ENCODE measurements at places on chromosomes 4 and X.

- peak; percentile 81 for DNase-seq
These were observed 191.2 kb downstream of the RRAGB start for GRCh38 chrX:55908661-55909212.

DNA sequence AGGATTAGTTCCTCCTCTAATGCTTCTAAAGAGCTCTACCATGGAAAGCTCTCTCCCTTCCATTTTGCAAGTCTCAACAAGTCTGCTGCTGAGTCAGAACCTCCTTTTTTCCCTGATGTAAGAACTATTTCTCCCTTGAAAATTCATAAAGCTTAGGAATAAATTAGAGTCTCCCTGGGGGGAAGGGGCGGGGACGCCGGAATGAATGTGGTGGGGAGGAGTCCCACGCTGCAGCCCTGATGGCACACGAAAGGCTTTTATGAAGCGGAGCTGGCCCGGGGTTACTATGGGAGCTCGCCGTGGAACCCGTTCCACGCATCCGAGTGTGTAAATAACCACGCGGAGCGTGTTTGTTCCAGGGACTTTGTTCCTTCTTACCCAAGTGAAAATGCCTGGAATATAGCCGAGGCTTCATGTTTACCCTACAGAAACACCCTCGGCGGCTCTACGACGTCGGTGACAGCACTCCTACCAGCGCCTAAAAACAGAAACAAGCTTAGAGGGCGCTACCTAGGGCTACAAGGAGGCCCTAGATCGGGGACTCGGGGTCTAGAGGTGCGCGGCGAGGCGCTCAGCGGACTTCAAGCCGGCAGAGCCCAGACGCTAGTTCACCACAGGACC is 923 bp upstream of the CPEB2 start:
- DNase-seq: peak; percentile 97

DNA sequence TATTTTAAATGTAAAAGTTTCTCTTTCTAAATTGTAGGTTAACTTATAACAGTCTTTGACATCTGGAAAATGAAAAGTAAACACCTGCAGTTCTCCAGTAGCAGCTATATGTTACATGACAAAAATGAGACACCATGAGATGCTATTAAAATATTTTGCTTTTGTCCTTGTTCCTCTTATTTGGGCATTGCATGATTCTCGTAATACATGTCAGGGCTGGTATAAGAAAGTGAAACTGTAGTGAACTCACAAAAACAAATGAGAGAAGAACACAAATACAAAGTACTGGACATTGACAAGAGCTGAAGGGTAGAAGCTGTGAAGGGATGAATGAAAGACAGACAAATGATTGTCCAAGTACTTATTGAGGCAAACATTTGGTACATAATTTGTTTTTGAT is 9.0 kb downstream of the GK2 start:
- DNase-seq: no peak

DNA sequence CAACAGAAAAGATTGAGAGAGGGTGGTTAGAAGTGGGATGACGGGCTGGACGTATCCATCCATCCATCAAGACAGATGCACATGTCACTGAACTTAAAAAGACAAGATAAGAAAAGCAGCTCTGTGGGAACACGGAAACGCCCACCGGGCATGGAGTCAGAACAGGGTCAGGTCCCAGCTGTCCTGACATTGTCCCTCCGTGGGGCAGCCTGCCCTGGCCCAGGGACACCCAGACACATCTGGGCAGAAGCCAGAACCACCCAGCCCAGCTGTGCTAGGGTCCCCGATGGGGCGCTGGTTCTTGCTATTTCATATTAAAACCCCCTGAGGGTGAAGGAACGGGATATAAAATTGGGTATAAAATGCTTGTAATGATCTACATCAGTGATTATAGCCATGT is 88.5 kb downstream of the PPP2R2C start:
- no peak for DNase-seq

- no peak for DNase-seq
These were observed 510.4 kb downstream of the MID1IP1 start for GRCh38 chrX:39311646-39312045.
